Activated naive CD8-positive, alpha-beta T cell treated with anti-CD3 and anti-CD28 coated beads, Interleukin-2, amount 50 U/mL, for 24 hours (primary cell): ENCODE measurements at places on chromosomes 4 and X.
A peak's percentile ranks its signal among the peaks of the same experiment; 100 is the strongest.

- DNase-seq = no peak
Measured at GRCh38 chrX:115138040-115138439, 51.2 kb upstream of the RBMXL3 start.

- peak; percentile 23 for DNase-seq
Measured at GRCh38 chr4:123671636-123672404, 275.2 kb downstream of the SPRY1 start.

DNA sequence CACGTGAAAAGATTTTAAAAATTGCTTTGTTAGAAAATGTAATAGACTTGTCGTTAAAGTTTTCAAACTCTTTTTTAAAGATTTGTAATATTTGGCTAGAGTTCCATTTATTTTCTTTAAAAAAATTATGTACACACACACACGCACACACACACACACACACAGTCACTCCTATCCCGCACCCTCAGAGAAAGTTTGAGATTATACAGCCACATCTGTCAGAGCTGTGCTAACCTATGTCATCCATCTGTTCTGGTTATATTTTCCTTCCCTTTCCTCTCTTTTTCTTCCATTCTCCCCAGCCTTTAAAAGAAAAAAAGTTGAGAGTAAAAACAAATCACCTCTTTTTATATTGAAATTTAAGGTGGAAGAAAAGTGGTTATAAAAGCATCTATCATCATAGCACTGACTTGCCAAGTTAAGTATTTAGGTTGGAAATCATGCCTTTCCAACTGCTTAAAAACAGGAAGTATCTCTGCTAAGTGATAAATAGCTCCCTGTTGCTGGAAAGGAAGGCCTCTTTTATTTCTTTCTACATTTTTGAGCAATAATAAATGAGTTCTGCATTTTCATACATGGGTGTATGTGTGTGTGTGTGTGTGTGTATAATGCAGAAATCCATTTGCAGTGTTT, 163.3 kb upstream of the SPRY1 start:
- no peak for DNase-seq

GRCh38 chrX:48703642-48704481, 7.3 kb downstream of the SUV39H1 start:
- DNase-seq = no peak

GRCh38 chr4:74437866-74438265, 7.1 kb upstream of the AREG start:
- DNase-seq = no peak

GRCh38 chr4:42410446-42410845, 13.2 kb downstream of the SHISA3 start:
- DNase-seq = no peak

DNA sequence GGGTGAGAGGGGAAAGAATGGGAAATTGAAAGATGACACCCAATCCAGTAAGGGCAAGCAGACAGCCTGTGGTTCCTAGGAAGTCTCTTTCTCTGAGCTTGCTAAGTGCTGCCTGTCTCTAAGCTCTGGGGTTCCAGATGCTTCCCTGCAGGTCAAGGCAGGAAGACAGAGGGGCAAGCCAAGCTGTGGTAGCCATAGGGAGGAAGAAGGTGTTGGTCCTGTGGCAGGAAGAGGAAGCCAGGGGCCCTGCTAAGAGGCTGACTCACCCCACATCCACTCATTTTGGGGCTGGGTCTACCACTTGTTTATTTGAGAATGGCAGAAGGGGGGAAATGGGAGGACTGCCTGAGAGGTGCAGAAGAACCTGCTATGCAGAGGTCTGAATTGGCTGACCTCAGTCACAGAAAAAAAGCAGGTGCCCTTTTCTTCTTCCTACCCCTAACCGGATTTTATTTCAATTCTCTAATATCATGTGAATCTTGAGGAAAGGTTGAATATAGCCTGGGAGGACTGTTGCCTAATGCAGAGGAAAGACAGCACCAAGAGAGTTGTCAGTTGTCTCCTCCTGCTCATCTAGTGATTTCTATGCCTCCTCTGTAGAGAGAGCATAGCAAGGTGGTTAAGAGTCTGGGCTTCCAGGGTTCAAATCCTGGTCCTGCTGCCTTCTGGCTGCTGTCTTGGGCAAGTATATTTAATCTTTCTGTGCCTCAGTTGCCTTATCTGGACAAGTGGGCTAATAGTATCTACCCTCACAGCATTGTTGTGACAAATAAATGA, 27.4 kb downstream of the HOPX start:
- DNase-seq = peak; percentile 50

GRCh38 chr4:88054229-88054628, 46.8 kb downstream of the PKD2 start:
- DNase-seq = no peak
